RWPE2 (cell line): ENCODE measurements at places on chromosomes 2 and 18.

- DNase-seq: no peak
Observed at GRCh38 chr2:133158024-133158423, 410.2 kb downstream of the NCKAP5 start.

DNA sequence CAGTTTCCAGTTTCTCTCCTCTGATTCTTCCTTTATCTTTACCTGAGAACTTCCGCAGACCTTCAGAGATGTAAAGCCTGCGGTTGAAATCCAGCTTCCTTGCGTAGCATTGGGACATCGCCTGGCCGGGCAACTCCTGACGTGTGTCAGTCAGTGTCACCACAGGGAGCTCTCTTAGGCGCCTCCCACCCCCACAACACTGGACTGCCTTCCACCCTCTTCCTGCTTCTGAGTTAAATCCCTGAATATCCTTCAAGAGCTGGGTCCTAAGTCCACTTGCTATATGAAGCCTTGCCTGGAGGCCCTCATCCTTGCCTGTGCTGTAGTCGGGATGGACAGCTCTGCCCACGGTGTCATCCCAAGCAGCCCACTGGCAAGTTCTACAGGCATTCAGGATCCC is 179.4 kb downstream of the SEPTIN10 start:
- peak; percentile 28 for DNase-seq

DNA sequence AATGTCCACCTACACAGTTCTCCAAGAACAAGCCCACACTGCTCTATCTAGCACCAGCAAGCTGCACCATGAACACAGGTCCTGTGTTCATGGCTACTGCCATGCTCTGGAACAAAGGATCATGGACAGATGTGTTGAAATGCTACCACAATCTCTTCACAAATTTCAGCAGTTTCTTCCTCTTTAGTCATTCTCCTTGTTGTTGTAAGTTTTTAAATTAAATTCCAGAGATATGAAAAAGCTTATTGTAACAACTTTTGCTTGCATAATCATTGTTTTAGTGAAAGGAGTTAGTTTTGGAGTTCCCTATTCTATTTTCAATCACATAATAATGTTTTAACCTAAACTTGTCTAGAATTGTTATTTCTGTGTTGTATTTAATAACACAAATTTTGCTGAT is 17.2 kb upstream of the NAPG start:
- DNase-seq: no peak

GRCh38 chr2:102782933-102783332 is 21.1 kb downstream of the TMEM182 start:
- no peak for DNase-seq

DNA sequence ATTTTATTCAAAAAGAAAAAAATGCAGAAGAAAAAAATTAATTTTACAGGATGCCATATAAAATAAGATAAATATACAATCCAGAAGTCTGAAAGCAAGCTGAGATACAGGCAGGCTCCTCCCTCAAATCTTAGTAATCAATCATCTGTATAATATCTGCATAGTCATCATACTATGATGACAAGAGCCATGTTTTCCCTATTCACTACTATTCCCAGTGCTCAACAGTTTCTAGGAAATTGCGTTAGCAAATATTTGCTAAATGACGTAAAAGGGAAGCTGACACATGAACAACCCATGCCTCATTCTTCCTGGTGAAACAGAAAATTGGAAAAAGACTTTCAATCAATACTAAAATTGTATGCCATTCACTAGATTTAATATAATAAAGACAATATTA is 793.2 kb downstream of the SUCLG1 start:
- DNase-seq: no peak

DNA sequence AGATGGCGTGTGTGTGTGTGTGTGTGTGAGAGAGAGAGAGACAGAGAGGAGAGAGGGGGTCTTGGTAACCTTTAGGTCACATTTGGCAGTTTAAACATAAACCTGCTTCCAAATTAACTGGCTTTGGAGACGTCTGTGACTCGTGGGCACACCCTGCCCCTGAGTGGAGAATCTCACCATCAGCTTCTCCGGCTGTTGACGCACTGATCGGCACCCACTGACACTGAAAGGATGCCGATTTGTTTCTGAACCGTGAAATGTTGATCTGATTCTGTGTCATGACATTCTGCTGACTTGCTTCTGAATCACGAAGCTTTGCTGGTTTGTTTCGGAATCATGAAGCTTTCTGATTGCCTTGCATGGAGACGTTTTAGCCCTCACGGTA is 114.7 kb downstream of the RTP5 start:
- no peak for DNase-seq

- no peak for DNase-seq
Observed at GRCh38 chr2:149098701-149099100, 60.2 kb downstream of the LYPD6B start.

DNA sequence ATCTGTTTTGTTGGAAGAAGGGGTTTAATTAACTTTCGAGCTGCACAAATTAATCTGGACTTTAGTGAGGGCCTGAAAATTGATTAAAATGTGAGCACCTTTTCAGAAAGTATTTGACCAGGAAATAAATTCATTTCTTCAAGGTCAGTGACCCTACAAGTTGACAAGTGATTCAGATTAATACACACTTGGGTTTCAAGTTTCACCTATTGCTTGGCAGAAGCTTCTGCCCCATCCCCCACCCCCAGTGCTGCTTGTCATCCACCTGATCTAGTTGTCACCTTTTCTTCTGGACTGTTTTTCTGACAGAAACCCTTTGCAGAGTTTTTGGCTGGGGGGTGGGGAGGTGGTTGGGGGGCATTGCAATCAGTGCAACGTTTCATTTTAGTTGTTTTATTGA is 46.2 kb downstream of the RPRM start:
- DNase-seq: no peak

DNA sequence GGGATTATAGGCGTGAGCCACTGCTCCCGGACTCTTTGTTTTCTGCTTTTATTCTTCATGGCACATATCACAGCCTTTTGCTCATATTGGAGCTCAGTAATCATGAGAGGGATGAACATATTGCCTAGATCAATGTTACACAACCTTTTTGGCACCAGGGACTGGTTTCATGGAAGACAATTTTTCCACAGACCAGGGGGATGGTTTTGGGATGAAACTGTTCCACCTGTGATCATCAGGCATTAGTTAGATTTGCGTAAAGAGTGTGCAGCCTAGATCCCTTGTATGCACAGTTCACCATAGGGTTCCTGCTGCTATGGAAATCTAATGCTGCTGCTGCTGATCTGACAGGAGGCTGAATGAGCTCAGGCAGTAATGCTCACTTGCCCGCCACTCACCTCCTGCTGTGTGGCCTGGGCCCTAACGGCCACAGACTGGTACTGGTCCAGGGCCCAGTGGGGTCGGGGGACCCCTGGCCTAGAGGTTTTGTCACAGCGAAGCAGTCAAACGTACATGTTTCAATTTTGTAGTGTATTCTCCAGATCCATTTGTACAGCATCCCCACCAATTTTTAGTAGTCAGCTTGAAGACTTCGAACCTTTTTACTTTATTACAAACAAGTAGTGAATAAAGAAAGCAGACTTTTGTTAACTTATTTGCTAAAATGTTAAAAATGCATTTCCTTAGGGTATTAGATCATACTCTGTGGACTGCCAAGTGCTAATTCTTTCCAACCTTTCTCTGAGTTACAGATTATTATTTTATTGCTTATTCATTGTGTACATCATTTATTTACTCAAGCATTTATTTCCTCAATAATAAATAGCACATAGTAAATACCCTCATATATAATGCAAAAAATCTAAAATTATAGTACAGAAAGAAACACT is 6.2 kb downstream of the DAW1 start:
- no peak for DNase-seq

GRCh38 chr18:10015941-10016819 is 102.4 kb downstream of the VAPA start:
- DNase-seq: no peak

GRCh38 chr2:19864381-19864780 is 37.4 kb downstream of the TTC32 start:
- DNase-seq: no peak

GRCh38 chr18:46291149-46291548 is 187.0 kb downstream of the HAUS1 start:
- DNase-seq: no peak

DNA sequence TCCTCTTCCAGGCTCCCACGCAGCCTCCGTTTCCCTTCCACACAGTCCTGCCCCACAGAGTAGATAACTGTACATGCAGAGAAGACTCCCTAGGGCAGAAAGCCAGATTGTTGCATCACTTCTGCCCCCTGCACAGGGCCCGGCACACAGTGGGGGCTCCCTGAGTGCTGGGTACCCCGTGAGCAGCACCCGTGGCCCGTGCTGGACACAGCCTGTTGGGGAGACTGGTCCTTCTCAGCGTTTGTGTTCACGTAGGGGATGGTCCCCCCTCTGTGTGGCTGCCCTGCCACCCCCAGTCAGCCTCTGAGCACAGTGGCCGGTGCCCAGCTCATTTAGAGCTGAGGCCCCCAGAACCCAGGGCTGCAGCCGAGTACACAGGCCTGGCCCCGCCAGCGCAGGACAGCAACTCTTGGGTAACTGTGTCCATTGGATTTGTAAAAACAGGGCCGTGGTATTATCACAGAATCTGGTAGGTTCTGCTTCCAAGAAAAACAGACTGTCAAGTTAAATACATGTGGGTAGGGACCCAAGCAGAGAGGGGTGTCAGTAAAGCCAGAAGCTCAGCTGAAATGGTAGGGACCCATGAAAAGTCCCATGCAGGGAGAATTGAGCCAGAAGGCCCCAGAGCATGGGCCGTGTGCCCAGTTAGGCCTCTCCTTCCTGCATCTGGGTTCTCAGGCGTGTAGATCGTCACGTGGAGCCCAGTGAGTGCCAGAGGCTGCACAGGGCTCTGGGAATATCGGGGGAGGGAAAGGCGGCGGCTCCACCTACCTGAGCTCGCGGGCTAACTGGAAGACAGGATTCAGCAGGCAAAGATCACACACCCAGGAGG is 257.3 kb downstream of the ATAD2B start:
- DNase-seq: no peak

DNA sequence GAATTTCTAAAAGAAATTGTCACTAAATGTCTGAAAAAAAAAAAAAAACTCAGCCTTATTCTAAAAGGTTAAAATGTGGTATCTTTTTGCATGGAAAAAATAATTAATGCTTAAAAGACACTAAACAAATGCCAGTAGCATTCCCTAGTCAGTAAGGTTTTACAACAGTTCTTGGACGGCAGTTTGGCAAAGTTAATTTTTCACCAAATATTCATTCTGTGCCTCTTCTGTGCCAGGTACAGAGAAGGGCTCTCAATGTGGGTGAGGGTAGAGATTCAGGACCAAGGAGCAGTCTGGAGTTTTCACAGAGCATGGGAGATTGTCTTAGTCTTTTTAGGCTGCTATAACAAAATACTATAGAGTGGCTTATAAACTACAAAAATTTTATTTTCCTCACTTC is 6.0 kb upstream of the CCDC93 start:
- no peak for DNase-seq

- DNase-seq: no peak
Observed at GRCh38 chr2:217793566-217794132, 209.1 kb downstream of the TNS1 start.

GRCh38 chr18:38718365-38718901 is 1152.8 kb upstream of the CELF4 start:
- peak; percentile 33 for DNase-seq

DNA sequence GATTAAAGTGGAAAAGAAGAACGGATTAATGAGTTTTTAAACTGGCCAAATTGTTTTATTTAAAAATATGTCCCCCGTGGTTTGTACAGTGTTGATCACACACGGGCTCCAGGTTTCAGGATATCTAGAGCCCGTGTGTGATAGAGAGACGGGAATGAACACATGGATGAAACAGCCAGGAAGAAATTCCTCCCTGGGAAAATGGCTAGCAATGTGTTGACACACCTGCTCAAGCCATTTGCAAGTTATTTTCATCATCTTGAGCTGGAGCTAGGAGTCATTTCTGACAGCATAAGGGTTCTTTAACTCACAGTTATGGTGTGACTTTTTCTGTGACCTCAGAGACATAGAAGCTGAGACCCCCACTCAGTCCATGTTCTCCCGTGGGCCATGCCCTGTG is 81.6 kb downstream of the LRRFIP1 start:
- DNase-seq: no peak

GRCh38 chr2:205405194-205405593 is 277.1 kb upstream of the NRP2 start:
- DNase-seq: no peak

DNA sequence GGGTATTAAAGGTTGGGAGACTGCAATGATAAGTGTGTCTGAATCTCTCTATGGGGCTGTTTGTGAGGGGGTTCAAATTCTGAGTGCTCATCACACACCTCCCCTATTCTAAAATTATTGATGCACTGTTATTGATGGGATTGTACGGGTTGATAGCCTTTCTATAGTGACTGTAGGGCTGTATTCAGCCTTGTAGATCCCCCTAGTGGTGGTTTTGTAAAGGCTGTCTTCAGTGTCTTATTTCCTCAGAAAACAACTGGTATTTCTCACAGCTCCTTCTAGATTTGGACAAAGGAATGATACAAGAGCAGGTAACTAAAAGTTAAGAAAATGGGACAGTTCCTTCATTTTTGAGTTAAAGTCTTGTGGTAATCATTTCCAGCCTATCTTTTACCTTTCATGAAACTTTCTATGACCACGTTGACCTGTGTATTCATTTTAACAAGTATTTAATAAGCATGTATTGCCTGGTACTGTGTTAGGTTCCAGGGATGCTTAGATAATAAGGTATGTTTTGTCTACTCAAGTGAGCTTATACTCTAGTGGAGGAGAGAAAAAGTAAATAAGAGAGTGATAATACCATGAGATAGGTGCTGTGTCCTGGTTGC is 21.2 kb downstream of the SMAD4 start:
- DNase-seq: no peak

- no peak for DNase-seq
Observed at GRCh38 chr2:239979243-239980023, 45.7 kb downstream of the NDUFA10 start.

GRCh38 chr18:35029770-35030169 is 11.4 kb upstream of the MAPRE2 start:
- DNase-seq: no peak

- no peak for DNase-seq
Observed at GRCh38 chr2:190882411-190882766, 1.8 kb downstream of the GLS start.

DNA sequence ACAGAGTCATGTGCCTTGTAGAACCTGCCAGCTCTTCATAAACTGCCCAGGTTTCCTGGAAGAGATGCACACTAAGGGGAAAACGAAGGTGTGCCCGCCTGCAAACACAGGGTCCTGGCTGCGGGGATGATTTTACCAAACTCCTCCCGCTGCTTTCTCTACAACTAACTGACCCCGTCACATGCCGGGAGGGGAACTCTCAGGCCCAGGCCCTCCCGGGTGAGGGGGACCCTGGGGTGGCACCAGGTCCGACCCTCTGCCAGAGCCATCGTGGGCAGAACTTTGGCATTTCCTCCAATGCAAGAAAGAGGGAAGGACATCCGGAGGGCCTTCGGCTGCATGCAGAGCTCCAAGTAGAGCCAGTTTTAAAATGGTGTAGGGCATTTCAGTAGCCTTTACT is 28.6 kb downstream of the CAPN13 start:
- DNase-seq: no peak

GRCh38 chr2:74043345-74044329 is 58.9 kb downstream of the TET3 start:
- no peak for DNase-seq
